ENCODE measurements at places on chromosomes 16 and 17. TPM values are rescaled to one million over a fixed set of nuclear protein-coding genes. Genes with fewer than 3 reads are reported as not detected.

- peak; percentile 64 for DNase-seq
Observed at GRCh38 chr16:30941600-30942425, 7.1 kb upstream of the ORAI3 start.

DNA sequence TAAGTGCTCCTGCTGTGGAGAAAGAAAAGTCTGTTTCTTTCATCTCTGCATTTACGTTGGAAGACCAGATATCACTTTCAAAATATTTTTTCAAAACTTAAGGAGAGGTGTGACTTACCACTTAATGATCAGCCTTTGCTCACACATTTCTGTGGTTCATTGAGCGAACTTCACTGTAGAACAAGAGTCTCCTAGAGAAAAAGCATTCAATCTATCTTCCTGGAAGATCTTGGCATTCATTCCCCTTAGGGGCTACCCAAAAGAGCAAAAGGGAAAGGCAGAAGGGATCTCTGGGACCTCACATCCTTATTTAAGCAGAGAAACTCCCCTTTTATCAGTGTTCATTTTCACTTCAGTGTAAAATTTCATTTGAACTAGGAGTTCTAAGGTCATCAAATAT is 61.2 kb downstream of the HS3ST3A1 start:
- DNase-seq = no peak

DNA sequence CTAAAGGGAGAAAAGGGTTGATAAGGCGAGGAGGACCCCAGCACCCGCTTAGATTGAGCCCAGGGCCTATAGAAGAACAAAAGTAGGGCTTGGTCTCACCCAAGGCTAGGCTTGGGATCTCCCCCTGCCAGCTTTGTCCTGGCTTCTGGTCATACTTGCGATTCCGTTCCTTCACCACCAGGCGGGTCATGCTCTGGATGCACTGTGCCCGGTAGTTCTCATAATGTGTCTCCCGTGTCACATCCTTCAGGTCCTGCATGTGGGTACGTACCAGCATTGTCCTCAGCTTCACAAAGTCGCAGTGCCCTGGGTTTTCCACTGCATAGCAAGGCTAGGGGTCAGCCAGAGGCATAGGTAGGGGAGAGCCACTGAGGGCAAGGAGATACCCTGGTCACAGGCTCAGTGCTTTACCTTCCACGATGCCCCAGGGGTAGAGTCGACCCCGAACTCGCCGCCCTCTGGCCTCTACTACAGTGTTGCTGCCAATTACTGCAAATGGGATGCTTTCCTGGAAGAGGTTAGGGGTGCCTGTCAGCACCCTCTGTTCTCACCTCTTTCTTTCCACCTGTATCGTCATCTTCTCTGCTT is 6.5 kb upstream of the MTMR4 start:
- DNase-seq = no peak

- DNase-seq = no peak
Observed at GRCh38 chr17:27390540-27390939, 65.7 kb upstream of the KSR1 start.

LGALS3BP gene
- 229 TPM for polyA plus RNA-seq

Data from lung (tissue), 17 donors.